ENCODE measurements at places on chromosomes 16 and 17. TPM values are rescaled to one million over a fixed set of nuclear protein-coding genes. Genes with fewer than 3 reads are reported as not detected.

GRCh38 chr16:8675183-8676159 is 1.1 kb downstream of the ABAT start:
- peak; percentile 14 for DNase-seq

EXOC3L1 gene
- not detected for total RNA-seq

TMIGD1 gene
- not detected for total RNA-seq

EME1 gene
- total RNA-seq = 4.3 TPM

DNA sequence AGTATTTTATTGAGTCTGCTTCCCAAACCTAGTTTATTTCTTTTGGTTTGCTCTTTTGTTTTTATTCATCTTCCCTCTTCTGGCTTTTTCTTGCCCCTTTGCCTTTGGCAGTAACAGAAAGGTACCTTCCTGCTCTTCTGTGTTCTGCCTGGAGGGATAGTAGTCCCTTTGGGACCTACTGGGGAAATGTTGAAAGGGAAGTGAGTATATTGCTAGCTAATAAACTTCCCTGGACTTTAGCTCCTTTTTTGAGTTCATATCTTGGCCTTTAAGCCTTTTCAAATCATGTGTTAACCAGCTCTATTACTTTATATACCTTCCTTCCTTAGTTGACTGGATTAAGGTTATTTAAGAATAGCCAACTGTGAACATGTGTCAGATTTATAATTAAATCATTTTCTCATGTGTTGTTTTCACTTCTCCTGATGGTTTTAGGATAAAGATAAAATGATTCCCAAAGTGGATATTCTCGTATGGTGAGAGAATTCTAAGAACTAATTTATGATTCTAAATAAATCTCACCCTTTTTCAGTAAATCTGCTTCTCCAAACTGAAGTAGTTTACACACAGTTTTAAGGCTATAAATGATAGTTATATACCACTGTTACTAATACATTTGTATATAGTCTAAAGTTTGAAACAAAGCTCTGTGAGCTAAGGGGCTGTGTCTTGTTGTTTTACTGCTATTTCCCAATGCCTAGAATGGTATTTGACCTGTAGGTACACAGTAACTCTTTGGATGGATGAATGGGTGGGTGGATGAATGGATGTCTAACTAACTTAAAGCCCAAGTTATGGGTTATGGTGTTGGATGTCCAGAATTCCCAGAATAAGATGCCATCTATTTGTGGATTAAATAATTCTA is 45.7 kb downstream of the OMG start:
- DNase-seq = peak; percentile 25

GRCh38 chr16:75105306-75106061 is 11.1 kb downstream of the LDHD start:
- peak; percentile 20 for DNase-seq

HSBP1 gene
- 20.7 TPM for total RNA-seq

- DNase-seq = peak; percentile 33
Measured at GRCh38 chr16:69219279-69219678, 32.3 kb downstream of the SNTB2 start.

OR1A1 gene
- not detected for total RNA-seq

GRCh38 chr17:40557531-40558299 is 7.6 kb downstream of the CCR7 start:
- DNase-seq = no peak
